ENCODE measurements at places on chromosomes 6 and 20.
A peak's percentile ranks its signal among the peaks of the same experiment; 100 is the strongest.

GRCh38 chr6:144346719-144347447, 61.7 kb downstream of the UTRN start:
- no peak for DNase-seq

DNA sequence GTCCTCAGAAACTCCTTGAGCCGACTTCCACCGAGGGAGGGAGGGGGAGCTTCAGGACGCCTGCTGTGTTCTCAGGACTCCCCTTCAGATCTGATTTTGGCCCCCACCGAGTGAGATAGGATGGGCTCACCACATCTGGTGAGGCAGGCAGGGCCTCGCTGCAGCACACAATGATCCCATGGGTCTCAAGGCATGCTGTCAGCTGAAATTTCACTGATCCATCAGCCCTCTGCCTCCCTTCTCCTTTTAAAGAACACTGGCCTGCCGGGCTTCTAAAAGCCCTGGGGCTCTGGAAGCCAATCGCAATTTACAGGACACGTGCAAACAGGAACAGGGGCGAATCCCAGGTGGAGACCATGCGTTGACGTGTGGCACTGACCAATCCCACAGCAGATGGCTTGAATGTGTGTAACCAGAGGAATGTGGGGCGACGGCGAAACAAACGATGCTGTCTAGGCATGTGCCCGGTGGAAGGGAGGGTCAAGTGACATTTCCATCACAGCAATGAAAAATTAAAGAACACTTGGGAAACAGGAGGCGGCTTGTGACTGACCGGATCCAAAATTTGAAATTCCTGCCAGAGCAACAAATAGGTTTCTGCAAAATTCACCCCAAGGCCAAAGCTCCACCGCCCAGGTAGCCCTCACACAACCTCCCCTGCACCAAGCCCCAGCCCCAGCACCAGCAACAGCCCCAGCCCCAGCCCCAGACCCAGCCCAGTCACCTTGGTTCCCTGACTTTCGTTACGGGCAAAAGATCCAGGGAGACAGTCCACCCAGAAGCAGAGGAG, 167.1 kb upstream of the ZNF337 start:
- no peak for DNase-seq

- no peak for DNase-seq
These were observed 114.7 kb downstream of the ERMARD start for GRCh38 chr6:169866140-169866534.

DNA sequence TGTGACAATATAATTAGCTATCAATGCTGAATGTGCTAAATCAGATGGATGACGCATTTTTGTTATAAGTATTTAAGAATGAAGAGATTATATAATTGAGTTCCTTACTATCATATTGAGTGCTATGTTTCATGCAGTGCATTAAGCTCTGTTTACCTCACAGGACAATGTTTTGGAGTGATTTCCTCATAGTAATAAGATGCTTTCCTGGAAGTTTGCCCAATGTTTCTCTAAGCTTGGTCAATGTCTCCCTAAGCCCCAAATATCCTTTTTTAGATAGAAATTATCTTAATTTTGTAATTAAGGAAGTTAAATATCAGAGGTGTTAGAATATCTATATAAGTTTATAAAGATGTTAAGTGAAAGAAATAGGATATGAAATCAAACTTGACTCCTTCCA, 489.6 kb downstream of the MMUT start:
- DNase-seq: no peak

GRCh38 chr6:33696076-33696475, 15.4 kb downstream of the UQCC2 start:
- DNase-seq: no peak

GRCh38 chr6:137387096-137387764, 107.0 kb downstream of the OLIG3 start:
- no peak for DNase-seq

- no peak for DNase-seq
These were observed 277.9 kb upstream of the BMP2 start for GRCh38 chr20:6489361-6490171.

- no peak for DNase-seq
These were observed 99.2 kb upstream of the FOXP4 start for GRCh38 chr6:41446907-41447545.

- no peak for DNase-seq
These were observed 6.0 kb downstream of the CST2 start for GRCh38 chr20:23820493-23820892.

DNA sequence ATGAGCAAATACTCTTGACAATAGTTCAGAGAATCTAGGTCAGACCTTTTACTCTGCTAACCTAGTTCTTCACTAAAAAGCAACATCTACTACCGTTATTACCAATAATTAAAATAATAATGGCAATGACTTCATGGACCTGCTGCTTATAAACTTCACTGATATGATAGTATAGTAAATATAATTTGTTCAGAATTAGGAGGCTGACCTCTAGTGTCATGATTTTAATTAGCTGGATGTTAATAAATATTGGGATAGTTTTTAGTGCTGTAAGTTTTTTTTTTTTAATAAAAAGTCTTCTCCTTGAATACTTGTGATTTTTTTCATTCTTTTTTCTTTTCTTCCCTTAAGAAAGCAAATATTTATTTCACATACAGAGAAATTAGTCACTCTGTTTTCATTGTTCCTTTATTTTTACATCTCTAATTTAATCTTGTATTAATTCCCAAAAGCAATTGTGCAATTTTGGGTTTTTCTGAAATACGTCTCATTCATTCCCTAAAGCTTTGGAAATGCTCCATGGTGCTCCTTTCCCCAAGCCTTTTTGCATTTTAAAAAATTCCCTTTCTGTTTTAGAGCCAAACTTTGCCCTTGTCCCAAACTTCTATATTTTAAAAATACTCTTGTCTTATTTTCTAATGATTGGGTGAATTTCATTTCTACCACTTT, 46.6 kb upstream of the UST start:
- no peak for DNase-seq

GRCh38 chr6:148998704-148999103, 251.9 kb downstream of the UST start:
- no peak for DNase-seq

DNA sequence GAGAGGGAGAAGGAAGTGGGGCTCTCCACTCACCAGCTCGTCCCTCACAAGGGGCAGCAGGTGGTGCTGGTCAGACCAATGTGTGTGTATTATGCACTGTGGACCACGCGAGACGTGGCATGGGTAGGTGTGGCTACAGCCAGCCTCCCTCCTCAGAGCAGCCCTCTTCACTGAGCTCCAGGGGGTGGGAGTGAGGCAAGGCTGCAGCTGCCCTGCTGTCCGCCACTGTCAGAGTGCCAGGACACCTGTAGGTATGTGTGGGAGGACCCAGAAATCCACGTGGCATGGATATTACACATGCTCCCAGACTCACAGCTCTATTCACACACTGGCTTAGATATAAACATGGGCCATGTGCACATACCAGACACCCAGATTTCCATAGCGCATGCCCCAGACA, 90.3 kb downstream of the VEGFA start:
- no peak for DNase-seq

GRCh38 chr20:50338479-50339391, 148.1 kb downstream of the CEBPB start:
- DNase-seq: no peak

GRCh38 chr6:39669207-39669972, 55.8 kb downstream of the KIF6 start:
- DNase-seq: no peak

GRCh38 chr6:32796848-32797776, 19.7 kb downstream of the HLA-DOB start:
- DNase-seq: peak; percentile 85

DNA sequence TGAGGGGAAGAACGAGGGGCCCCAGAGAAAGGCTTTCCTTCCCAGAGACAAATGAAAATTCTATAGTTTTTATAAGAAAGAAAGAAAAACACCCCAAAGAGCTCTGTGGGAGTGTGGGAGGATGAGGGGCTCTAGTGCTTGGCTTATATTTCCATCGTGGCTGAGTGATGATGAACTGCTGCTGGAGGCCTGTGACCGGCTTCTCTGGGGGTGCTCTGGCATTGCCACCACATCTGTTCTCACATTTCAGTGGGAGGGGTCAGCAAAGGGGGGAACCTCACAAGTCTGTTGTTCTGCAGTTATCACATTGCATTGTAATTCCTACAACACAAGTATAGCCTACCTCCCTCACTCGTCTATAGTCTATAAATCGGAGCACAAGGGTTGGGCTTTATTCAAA, 67.6 kb upstream of the BACH2 start:
- DNase-seq: no peak

DNA sequence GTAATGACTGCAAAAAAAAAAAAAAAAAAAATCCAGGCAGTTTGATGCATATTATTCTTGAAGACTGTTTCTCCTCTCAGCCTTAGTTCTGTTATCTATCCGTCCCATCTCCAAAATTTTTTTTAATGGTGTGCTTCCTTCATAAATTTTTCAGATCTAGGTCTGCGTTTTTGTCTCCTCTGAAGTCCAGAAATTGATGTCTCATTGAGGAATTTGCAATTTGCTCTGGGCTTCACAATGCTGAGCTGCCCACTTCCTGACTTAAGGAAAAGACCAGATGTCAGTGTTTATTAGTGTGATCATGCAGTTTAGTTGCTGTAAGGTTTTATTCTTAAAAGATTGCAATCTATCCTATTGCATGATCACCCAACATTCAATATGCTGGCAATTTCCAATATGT, 297.6 kb downstream of the ZNF217 start:
- DNase-seq: no peak

- DNase-seq: no peak
These were observed 178.0 kb upstream of the AFDN start for GRCh38 chr6:167648501-167649278.

- DNase-seq: no peak
These were observed 126.4 kb downstream of the SCML4 start for GRCh38 chr6:107697682-107698081.

DNA sequence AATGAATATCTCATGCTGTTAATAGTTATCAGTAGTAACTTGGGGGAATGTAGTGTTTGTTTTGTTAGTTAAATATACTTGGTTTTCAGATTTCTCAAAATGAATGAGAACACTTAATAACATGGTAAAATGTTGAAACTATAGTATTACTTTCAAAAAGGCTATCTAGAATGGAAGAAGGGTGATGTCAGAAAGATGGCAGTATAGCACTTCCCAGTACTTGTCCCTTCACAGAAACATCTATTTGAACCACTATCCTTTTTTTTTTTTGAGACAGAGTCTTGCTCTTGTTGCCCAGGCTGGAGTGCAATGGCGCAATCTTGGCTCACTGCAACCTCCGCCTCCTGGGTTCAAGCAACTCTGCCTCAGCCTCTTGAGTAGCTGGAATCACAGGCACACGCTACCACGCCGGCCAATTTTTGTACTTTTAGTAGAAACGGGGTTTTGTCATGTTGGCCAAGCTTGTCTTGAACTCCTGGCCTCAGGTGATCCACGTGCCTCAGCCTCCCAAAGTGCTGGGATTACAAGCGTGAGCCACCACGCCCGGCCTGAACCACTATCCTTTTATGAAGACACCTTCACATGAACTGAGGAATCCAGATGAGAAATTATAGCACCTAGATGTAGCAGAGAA, 4.7 kb upstream of the ECHDC1 start:
- no peak for DNase-seq

DNA sequence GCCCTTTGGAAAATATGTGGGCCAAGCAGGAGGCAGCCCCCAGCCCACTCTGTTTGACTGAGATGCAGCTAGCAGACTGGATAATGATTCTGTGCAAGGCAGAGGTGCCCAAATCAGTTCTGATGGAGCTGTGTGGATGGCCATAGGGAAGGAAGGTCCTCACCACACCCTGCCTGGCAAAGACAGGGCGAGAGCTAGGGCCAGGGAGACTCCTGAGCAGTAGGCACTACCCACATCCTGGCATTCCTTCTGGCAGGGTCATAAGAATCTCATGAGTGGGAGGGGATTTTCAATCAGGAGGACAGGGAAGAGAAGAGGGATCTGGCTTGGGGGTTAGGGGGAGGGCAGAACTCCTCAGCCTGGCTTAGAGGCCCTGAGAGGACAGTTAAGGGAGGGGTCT, 18.6 kb upstream of the TREM2 start:
- no peak for DNase-seq

DNA sequence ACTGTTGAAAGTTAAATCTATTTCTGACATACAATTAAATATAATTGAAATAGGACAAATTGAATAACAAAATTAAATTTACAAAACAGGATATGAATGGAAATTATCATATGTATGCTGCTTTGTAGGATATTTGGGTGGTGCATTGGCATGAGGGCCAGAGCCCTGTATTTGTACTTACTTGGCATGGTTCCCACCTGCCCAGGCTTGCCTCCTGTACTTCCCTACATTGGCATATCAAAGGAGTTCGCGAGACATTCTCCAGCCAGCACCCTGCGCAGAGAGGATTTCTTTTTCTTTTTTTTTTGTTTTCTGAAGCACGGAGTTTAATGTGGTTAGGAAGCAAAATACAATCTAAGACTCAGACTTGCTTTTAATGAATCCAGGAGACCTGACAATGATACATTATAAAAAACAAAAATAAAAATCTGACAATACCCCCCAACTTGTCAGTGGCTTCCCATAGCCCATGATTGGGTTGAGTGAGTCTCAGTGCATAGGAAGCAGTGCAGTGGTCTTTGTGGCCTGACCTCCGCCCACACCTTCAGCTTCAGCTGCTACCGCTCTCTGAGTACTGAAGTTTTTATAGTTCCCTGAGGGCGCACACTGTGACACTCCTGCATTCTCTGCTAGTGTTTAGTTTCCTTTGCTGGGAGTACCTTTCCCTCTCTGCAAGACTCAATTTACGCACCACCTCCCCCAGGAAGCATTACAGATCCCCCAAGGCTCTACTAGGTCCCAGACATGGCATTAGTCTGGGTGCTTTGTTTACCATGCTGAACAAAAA, 440.8 kb downstream of the UTRN start:
- peak; percentile 24 for DNase-seq

DNA sequence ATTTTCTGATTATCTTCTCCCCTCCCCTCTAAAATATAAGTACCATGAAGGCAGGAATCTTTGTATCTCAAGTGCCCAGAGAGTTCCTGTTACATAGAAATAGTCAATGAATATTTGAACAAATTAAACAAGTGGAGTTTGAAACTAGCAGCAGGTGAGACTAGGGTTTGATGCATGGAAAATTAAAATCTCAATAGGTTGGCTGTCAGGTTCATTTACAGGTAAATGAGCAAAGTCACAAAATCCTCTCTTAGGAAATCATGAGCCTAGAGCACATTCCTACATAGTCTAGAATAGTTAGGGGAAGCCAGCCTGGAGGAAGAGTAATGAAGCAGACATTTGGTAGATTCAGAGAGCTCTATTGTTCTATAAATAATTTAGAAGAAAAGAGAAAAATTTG, 140.4 kb downstream of the HS3ST5 start:
- DNase-seq: no peak

- DNase-seq: peak; percentile 86
These were observed at the start of gene MTCH1 for GRCh38 chr6:36985808-36986703. MTCH1 (minus strand) TSS chr6:36986196; CDS start chr6:36986173, 23 bp downstream.

- DNase-seq: no peak
These were observed 142.2 kb upstream of the ARID1B start for GRCh38 chr6:156634951-156635371.

GRCh38 chr6:125748406-125749172, 843 bp upstream of the HEY2 start:
- no peak for DNase-seq

DNA sequence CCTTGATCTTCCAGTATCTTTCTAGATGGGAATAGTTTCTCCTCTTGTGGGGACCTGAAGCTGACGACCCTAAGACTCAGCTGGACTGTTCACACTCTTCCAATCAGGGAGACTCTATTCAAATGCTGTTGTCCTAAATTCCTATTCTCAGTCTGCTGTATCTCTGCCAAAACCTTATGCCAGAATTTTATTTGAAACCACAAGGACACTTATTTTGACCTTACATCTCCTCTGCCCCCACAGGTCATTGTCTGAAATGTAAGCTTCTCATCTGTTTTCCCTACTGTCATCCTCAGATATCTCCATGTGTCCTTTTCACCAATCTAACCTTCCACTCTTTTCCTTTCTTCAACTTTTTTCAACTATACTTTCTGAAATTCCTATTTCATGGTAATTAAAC, 289.5 kb upstream of the SGK1 start:
- DNase-seq: no peak

Data from activated CD8-positive, alpha-beta memory T cell treated with anti-CD3 and anti-CD28 coated beads, Interleukin-2, amount 50 U/mL, for 4 hours (primary cell).